ENCODE measurements at places on chromosomes 1 and 21.
A peak's percentile ranks its signal among the peaks of the same experiment; 100 is the strongest.

DNA sequence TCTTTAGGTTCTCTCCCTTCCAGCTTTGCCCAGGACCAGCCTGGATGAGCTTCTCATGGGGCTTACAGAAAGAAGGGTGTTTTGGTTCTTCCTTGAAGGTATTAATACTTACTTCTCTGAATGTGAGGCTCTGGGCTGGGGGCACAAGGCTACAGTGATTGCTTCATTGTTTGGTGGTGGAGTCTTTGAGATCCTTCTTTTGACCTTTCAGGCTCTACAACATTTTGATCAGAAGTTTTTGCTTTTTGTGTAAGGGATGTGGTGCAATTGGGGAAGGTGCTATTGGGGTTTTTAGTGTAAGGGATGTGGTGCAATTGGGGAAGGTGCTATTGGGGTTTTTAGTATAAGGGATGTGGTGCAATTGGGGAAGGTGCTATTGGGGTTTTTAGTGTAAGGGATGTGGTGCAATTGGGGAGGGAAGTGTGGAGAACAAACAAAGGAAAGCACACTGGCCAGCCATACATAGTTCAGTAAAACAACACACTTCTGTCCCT is 103.6 kb upstream of the IVNS1ABP start:
- no peak for DNase-seq

DNA sequence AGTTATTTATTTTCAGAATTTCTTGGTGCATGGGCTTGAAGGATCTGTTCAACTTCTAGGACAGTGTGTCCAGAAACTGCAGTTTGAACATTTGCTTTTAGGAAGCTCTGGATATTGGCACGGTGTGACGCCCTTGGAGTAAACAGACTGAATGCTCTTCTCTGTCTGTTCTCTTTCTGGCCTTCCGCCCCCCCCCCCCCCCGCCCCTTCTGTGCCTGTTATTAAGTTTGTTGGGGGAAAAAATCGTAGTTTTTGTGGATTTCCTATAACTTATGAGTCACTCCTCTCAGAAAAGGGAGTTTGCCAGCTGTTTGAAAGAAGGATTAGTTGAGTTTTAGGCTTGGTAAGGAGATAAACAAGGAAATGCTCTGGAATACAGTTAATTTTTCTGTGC is 1.2 kb downstream of the KCTD3 start:
- peak; percentile 33 for DNase-seq

DNA sequence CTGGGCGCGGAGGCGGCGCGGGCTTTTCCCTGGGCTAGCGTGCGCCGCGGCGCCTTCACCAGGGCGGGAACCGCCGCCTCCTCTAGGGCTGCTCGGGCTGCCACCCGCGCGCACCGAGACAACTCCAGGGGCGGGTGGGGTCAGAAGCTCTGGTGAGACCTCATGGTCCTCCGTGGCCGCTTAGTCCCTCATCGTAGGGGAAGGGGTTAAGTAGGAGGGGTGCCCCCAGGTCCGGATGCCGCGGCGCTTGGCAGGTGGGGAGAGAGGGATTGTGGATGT is 559 bp downstream of the SERTAD4 start:
- DNase-seq, result no peak

DNA sequence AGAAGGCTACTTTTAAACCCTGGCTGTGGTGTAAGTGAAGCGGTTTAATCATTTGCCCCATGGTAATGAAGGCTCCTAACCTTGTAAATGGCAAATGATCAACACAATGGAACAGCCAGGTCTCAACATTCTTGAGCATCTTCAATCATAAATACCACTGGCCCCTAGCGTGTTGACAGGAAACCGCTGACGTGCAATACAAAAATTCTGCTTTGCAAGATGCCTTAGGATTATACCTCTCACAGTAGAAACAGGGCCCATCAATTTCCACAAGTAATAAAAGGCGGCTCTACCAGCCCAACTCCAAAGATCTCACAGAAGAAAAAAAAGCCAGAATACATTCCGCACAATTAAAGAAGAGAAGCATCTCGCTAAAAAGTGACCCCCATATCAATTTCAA is 32.8 kb downstream of the LGALS8 start:
- no peak for DNase-seq

GRCh38 chr1:31429583-31429982 is 16.6 kb downstream of the SERINC2 start:
- DNase-seq, result no peak

DNA sequence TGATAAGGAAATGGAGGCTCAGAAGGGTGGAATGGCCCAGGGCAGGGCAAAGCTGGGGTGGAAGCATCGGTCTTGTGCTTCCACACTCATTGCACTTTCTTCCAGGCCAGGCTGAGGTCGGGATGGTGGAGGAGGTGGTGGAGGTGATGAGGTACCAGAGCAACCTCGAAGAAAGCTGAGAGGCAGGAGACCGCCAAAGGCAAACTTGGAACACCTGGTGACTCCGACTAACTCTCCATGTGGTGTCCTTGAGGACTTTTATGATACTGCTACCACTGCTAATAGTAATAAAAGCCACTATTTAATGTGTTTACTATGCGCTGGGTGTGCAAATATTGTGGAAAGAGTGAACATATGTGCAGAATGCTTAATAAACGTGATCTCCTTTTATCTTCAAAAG is 16.9 kb upstream of the BTG2 start:
- no peak for DNase-seq

- no peak for DNase-seq
These were observed 16.4 kb downstream of the ZBTB21 start for GRCh38 chr21:41993744-41994143.

GRCh38 chr1:238488401-238488800 is 597.7 kb upstream of the ZP4 start:
- DNase-seq, result no peak

DNA sequence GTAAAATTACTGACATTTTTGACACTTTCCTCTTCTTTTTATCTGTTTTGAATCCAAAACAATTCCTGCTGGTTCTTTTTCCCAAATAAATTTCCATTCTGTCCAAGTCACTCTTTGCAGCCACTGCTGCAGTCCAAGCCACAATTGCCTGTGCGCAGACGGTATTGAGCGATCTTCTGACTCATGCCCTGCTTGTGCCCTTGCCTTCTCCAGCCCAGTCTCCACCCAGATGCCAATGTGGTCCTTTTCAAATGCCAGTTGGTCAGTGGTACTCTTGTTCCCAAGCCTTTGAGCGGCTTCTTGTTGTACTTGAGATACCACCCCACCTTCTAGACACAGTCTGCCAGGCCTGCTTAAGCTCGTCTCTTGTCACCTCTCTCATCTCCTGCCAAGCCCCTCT is 78.9 kb downstream of the CAMTA1 start:
- no peak for DNase-seq

- no peak for DNase-seq
These were observed 351.5 kb upstream of the PLD5 start for GRCh38 chr1:242876030-242876429.

GRCh38 chr1:44723496-44724295 is 7.3 kb downstream of the RNU5D-1 start:
- DNase-seq, result peak; percentile 25

GRCh38 chr21:45074048-45074817 is at the start of gene ADARB1:
ADARB1 (plus strand) TSS chr21:45074580; CDS start chr21:45171657, 97,077 bp downstream.
- peak; percentile 32 for DNase-seq

GRCh38 chr1:36306902-36307456 is 811 bp downstream of the SH3D21 start:
- peak; percentile 70 for DNase-seq

- no peak for DNase-seq
These were observed 9.6 kb upstream of the PLA2G4A start for GRCh38 chr1:186819126-186819525.

DNA sequence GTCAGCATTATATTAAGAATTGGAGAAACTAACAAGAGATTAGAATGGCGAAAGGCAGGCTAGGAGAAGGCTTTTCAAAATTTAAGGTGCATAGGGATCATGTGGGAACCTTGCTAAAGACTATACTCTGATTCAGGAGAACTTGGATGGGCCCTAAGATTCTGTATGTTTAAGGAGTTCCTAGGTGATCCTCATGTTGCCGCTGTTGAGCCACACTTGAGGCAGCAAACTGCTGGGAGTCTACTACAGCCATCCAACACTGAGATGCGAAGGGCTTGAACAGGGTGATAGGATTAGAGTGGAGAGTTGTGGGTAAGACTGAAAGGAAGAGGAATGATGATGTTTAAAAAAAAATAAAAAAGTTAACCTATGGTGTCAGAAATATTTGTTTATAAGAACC is 1013.2 kb downstream of the MRPL39 start:
- no peak for DNase-seq

DNA sequence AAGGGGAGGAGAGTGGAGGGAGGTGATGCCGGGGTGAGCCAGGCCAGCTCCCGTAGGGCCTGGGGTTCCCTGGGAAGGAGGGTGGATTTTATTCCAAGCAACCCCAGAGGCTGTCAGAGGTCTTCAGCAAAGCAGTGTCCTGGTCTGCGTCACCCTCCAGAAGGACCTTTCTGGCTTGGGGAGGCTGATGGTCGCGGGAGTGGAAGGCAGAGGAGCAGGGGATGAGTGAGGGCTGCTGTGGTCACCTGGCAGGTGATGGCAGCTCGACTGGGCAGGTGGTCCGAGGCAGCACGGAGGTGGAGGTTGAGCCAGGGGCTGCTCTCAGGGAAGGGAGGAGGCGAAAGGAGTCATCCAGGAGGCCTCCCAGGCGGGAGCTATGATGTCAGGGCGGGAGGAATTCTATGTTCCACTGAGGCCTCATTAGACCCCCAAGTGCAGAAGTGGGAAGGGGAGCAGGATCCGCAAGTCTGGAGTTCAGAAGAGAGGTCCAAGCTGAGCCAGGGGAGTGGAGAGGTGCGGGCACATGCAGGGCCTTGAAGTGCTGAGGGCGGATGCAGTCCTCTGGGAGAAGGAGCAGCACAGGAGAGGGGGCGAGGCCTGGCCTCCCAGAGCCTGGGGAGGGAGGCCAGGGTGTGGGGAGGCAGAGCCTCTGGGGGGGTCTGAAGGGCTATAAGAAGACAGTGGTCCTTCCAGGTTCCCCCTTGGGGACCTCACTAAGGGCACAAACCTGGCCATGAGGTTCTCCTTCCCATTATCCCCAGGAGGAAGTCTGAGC is 33.3 kb downstream of the BMP8A start:
- DNase-seq, result no peak
